ENCODE measurements at places on chromosomes 2 and 18. TPM values are rescaled to one million over a fixed set of nuclear protein-coding genes. Genes with fewer than 3 reads are reported as not detected.

DNA sequence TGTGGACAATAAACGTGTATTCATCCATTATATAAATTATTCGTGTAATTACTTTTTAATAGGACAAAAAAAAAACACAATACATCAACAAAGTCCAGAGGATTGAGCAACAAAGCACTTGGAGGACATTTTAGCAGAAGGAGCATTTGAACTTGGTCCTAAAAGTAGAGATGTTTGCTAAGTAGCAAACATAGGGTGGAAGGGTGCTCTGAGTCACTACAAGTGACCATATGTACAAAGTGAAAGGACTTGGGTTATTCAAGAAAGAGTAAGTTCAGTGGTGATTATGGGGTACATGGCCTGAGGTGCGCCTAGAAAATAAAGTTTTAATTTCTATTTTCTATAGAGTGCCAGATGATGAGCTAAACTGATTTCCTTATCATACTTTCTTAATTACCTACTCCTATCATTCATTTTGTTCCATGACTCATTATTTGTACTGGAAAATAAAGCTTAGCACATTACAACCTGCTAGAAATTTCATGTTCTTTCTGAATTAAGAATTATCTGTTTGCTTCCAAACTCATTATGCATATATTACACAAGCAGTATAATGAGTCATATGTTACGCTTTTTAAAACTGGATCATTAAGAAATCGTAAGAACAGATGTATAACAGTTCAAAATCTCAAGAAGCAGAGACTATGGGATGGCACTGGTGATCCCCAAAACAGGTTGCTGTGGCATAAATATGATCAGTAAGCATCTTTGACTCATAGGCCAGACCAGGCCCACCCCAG is 13.1 kb upstream of the PPP1R1C start:
- no peaks in the 10 kb centered on the region for H3K36me3 ChIP-seq
- no peak overlapping the region for H3K27ac ChIP-seq
- no peaks in the 10 kb centered on the region for H3K27me3 ChIP-seq
- no peak for DNase-seq

DNA sequence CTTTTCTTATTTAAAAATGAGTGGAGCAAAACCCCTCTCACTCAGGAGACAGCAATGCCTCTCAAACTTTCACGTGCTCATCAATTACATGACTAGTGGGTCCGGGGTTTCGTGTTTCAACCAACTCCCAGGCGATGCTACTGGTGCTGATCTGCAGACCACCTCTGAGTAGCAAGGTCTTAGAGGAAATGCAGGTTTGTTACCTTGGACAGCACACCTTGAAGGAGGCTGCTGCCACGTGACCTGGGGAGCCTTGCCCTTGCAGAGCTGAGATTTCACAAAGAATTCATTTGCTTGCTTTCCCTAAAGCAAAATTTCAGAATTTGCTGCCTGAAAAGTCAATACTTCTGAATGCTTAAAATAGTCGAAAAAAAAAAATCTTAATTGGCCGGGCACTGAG is 32.4 kb downstream of the SMIM21 start:
- H3K4me1 ChIP-seq: no peaks in the 10 kb centered on the region
- H3K36me3 ChIP-seq: no peaks in the 10 kb centered on the region
- no peak overlapping the region for H3K27ac ChIP-seq

- H3K36me3 ChIP-seq: no peaks in the 10 kb centered on the region
- H3K27ac ChIP-seq: no peak overlapping the region
- peaks cover 3% of the 10 kb centered on the region for H3K4me1 ChIP-seq
- no peak for DNase-seq
These were observed 27.2 kb upstream of the RFX8 start for GRCh38 chr2:101502095-101502494.

SMYD5 gene
- total RNA-seq: 17.0 TPM

Data from endothelial cell (in vitro differentiated cells).